ENCODE measurements at places on chromosomes 11 and 22. TPM values are rescaled to one million over a fixed set of nuclear protein-coding genes. Genes with fewer than 3 reads are reported as not detected.
A peak's percentile ranks its signal among the peaks of the same experiment; 100 is the strongest.

GRCh38 chr11:132653237-132653636, 879.1 kb downstream of the OPCML start:
- DNase-seq: no peak

GRCh38 chr22:31342389-31343140, 3.6 kb downstream of the PATZ1 start:
- DNase-seq: no peak

DNA sequence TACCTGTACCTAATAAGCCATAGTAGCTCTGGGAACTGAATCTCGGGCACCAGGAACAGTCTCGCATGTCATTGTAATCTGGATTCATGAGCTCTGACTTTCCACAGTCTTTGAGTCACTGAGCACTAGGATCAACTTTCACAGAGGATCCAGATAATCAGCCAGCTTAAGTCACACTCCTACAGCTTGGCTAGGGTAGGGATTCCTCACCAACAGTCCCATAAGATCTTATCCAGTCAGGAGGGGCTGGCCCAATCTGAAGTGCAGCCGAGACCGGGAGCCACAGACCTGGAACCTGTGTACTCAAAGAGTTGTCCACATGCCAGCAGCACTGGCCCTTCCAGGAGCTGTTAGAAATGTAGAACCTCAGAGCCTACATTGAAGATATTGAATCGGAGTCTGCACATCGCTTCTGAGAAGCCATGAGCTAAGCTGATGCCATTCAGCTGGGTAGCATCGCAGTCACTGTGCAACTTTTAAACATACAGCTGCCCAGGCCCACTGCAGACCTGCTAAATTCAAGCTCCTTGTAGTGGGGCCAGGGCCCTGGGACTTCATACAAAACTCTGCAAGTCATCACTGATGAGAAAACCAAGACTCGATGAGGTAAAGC, 538.8 kb upstream of the B3GAT1 start:
- no peak for DNase-seq

OSBP2 gene
- 7.1 TPM for polyA plus RNA-seq

MMP8 gene
- 0.11 TPM for polyA plus RNA-seq

SMTNL1 gene
- not detected for polyA plus RNA-seq

GRCh38 chr22:48574776-48575617, 1252.7 kb downstream of the BRD1 start:
- DNase-seq: peak; percentile 7

DNA sequence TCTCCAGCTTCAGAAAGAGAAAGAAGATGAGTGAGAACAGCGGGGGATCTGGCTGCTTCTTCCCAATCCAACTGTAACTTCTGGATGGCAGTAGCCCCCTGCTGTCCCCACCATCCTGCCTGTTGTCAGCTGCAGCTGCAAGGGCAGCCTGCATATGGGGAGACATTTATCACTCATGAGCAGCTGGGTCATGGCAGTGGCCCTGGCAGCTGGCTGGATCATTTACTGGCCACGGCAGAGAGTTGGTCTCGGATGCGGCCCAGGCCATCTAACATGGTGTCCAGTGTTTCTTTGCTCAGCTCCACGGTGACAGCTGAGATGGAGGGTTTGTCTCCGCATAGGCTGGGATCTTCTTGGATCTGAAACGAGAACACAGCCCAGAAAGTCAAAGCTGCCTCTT, 14.8 kb downstream of the COMMD9 start:
- no peak for DNase-seq

APOL5 gene
- polyA plus RNA-seq: not detected

- no peak for DNase-seq
Observed at GRCh38 chr11:36273110-36273509, 16.1 kb downstream of the COMMD9 start.

DNA sequence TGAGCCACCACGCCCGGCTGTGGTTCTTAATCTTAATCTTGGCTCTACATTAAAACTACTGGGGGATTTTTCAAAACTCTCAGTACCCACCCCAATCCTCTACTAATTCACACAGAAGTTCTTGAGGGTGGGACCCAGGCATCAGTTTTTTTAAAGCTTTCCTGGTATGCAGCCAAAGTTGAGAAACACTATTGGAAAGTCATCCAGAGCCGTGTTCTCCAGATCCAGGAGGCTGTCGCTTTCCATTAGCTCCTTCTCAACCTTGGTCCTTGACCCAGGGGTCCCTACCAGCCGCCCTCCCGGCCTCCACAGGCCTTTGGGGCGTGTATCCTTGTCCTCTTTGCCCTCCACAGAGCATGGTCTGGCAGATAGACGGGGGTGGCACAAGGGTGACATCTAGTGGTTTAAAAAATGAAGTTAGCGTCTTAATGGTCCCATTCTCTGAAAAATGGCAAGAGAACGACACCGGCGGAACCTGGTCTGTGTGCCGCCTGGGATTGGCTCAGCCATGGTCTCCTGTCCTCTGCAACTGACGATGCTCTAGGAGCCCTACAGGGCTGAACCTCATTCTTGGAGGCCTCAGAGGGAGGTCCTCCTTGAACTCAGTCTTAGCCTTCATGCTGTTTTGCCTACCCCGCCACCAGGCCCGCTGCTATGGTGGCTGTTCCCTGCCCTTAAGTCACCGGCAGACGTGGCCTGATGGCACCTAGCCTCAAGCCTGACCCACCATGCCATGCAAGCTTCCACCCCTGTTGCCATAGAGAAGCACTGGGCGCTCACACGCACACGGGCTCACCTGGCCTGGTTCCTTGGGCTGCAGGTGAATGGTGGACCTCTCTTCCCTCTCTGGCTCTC, 152.0 kb upstream of the SYN3 start:
- DNase-seq: peak; percentile 24

KRTAP5-10 gene
- polyA plus RNA-seq: not detected

GRCh38 chr22:40193429-40194421, 16.0 kb downstream of the TNRC6B start:
- DNase-seq: no peak

DNA sequence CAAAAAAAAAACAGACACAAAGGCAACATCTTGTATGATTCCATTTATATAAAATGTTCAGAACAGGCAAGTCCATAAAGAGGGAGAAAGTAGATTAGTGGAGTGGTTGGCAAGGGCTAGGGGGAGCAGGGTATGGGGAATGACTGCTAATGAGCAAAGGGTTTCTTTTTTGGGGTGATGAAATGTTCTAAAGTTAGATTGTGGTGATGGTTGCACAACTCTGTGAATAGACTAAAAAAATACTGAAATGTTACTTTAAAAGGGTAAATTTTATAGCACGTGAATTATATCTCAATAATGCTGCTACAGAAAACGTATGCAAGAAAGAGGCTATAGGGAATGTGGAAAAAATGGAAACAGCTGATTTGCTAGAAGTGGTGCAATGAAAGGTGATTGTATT, 155.1 kb downstream of the TENM4 start:
- no peak for DNase-seq

GRCh38 chr11:17683377-17684161, 35.8 kb upstream of the MYOD1 start:
- DNase-seq: peak; percentile 36

DNA sequence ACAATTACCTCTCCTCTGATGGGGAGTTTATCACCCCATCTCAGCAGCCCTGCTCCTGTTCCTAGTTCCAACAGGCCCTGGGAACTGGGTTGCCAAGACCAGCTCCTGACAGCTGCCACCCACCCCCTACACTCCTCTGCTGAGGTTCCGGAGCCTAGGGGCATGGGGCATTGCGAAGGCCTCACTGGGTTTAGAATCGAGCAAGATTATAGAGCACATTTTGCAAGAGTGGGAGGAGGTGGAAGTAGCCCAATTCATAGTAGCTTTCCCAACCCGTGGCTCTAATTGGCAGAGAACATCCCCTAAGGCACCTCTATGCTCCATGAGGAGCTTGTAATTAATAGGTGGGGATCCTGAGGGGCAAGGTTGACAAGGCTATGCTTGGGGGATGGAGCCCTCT, 23.0 kb downstream of the MYEOV start:
- no peak for DNase-seq

PANX2 gene
- 1.8 TPM for polyA plus RNA-seq

GUCY1A2 gene
- not detected for polyA plus RNA-seq

GRCh38 chr22:33299245-33299956, 241.2 kb upstream of the SYN3 start:
- DNase-seq: no peak

DNA sequence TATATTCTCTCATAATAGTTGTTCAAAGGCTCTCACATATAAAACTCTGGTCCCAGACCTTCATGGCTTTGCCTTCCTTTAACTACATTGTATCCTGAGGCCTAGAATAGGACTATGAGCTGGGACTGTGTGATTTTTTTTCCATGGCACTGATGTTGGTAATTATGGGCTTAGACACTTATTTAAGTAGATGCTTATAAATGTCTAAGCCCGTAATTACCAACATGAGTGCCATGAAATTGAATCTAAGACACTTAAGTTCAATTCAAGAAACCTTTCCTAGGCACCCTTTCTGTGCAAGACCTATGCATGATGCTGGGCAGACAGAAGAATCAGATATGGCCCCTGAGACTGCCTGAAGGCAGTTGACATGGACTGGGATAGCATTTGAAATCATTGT, 63.0 kb downstream of the P4HA3 start:
- DNase-seq: no peak

FOLR1 gene
- polyA plus RNA-seq: 2.1 TPM

DNA sequence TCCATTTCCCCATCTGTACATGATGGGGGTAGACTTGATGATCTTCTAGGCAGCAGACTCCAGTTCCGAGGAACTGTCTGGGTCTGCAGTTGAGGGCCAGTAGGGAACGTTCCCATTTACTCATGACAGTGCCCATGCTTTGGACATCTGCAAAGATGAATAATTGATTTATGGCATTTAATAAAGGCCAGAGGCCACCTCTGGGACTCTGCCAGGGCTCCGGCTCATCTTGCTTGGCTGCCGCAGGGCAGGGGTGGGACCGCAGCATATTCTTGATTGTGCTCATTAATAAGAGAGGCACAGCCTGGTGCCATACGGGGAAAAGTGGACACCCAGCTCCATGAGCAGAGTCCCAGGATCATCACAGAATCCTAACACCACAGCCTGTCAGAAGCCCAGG, 28.1 kb upstream of the KLHL35 start:
- DNase-seq: no peak

GRCh38 chr11:27468209-27468994, 4.2 kb downstream of the LGR4 start:
- DNase-seq: peak; percentile 92
